Cortex of kidney (tissue), 1 donor: ENCODE measurements at places on chromosomes 1 and 21.

- no peak for DNase-seq
Measured at GRCh38 chr1:101344745-101345144, 107.9 kb downstream of the S1PR1 start.

DNA sequence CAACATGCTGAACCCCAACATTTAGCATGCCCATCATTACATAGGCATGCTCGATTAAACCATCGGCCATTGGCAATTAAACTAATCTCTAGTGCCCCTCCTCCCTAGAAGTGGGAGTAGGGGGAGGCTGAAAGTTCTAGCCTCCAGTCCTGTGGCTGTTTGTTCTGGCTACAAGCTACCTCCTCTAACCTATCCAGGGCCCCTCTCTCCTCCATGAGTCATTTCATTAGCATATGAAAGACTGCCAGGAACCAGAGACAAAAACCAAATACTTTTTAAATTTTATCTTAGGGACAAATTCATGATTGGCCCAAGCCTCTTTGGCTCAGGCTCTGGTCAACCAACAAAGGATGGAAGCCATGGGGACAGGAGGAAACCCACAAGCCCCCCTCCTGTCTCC is 231.1 kb downstream of the CACNA1E start:
- DNase-seq, result no peak

- DNase-seq, result no peak
Measured at GRCh38 chr1:29835874-29836273, 599.6 kb downstream of the PTPRU start.

DNA sequence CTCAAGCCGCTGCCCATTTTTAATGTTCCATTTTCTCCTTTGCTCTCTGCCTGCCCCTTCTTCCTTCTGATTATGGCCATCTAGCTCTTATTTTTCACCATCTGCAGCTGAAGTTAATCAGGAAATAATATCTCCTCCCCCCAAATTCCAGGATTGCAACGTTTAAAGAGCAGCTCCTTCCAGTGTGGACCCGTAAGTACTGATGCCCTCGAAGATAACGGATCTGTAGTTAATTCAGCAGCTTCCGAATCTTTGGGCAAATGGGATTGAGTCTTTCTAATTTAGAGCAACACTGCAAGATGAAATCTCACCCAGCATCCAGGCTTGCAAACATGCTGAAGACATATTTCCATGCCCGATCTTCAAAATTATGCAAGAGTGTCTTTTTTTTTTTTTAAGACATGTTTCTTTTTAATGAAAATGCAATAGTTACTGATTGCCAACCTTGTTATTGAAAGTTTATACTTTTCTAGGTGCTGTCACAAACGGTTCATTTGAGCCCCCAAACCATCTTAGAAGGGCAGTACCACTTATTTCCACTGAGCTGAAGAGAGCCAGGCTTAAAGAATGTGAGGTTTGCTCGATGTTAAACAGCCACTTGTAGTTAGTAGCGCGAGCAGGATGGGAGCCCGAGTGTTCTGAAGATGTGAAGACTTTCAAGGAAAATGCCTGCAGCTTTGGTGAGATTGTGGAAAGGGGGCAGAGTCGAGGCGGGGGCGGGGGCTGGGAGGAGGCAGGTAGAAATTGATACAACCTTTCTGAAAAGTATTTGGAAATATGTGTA is 10.9 kb upstream of the RCAN3 start:
- no peak for DNase-seq

DNA sequence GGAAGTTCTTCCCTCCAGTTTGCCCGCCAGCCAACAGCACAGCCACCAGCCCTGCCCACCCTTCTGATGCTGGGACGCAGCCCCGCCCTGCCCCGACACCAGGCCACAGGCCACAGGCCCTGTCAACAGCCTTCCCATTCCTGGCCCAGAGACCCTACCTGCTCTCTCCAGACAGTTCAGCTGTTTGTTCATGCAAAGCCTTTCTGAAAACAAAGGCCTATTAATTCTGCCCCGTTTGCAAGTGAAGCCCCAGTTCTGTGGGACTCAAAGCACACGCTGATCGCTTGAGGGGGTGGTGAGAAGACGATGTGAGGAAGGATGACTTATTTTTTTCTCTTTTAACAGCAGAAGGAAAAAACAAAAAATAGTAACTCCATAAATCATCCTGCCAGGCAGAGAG is 55.4 kb upstream of the KIF26B start:
- DNase-seq, result no peak

GRCh38 chr1:214184992-214185391 is 96.0 kb upstream of the SMYD2 start:
- DNase-seq, result no peak

DNA sequence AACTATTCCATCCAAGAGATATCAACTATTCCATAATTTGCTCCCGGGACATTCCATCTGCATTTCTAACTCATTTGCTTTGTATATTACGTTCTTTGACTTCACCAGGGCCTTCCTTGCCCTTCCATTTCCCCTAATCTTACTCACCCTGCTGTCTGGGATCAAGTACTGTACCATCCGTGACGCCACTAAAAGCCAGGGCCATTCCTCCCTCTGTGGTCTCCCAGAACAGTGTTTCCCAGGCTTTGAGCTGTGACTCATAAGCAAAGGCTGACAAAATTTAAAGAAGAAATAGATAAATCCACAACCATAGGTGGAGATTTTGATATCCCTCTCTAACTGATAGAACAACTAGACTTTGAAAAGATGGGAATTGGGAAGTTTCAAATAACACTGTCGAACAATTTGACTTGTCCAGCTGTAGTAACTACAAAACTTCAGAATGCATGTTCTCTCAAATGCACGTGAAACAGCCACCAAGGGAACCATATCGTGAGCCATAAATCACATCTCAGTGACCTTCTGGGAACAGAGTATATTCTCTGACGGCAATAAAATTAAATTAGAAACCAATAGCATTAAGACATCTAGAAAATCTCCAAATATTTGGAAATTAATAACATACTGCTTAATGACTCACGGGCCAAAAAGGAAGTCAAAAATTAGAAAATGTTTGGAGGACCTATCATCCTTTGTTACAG is 501.0 kb downstream of the SETD4 start:
- DNase-seq, result no peak

DNA sequence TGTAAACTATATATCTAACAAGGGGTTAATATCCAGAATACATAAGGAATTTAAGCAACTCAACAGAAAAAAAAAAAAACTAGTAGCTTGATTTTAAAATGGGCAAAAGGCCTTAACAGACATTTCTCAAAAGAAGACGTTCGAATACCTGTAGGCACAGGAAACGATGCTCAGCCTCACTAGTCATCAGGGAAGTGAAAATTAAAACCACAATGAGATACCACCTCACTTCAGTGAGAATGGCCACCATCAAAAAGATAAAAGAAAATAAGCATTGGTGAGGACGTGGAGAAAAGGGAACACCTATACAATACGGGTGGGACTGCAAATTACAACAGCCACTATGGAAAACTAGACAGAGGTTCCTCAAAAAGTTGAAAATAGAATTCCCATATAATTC is 37.3 kb downstream of the NPHP4 start:
- no peak for DNase-seq

DNA sequence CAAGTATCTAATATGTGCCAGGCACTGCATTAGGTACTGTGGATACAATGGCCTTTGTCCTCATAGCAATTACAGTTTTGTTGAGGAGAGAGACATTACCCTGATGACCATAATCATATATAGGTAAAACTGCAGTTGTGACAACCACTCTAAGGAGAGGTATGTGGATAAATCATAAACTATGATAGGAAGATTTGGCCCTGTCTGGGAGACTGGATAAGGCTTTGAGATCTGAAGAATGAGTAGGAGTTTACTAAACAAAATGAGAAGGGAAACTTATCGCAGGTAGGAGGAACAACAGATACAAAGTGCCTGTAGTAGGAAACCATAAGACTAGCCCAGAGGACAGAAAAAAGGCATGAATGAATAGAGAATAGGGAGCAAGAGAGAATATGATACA is 4.4 kb downstream of the TMCO1 start:
- DNase-seq, result no peak

GRCh38 chr1:191022856-191023255 is 545.2 kb upstream of the BRINP3 start:
- DNase-seq, result no peak

- DNase-seq, result no peak
Measured at GRCh38 chr1:19606817-19607642, 37.1 kb upstream of the NBL1 start.

- DNase-seq, result no peak
Measured at GRCh38 chr1:155909894-155910293, 1.3 kb downstream of the RIT1 start.

DNA sequence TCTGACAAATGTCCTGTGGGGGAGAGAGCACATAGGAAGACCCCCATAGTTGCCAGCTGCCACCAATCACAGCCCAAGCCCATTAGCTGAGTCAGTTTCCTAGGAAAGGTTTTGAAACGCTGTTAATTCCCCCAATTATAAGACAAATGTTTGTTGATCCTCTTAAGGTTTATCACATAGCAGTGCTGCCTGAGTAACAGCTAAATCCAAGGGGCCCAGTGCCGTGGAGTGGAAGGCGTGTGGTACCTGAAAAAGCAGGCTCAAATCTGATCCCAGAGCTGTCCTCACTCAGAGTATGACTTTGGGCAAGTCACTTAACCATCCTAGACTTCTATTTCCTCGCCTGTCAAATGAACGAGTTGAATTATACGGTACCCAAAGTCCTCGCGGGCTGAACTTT is 69.5 kb downstream of the GRIK3 start:
- no peak for DNase-seq

DNA sequence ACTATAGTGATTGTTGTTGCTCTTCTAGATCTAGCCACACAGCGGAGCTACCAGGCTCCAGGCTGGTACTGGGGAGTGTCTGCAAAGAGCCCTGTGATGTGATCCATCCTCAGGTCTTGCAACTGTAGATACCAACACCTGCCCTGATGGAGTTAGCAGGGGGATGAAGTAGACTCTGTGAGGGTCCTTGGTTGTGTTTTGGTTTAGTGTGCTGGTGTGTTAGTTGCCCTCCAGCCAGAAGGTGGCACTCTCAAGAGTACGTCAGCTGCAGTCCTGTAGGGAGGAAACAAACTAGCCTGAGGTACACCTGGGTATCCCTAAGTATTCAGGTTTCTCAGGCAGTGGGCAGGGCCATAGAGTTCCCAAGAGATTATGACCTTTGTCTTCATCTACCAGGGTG is 81.2 kb upstream of the TMPRSS2 start:
- DNase-seq, result no peak

DNA sequence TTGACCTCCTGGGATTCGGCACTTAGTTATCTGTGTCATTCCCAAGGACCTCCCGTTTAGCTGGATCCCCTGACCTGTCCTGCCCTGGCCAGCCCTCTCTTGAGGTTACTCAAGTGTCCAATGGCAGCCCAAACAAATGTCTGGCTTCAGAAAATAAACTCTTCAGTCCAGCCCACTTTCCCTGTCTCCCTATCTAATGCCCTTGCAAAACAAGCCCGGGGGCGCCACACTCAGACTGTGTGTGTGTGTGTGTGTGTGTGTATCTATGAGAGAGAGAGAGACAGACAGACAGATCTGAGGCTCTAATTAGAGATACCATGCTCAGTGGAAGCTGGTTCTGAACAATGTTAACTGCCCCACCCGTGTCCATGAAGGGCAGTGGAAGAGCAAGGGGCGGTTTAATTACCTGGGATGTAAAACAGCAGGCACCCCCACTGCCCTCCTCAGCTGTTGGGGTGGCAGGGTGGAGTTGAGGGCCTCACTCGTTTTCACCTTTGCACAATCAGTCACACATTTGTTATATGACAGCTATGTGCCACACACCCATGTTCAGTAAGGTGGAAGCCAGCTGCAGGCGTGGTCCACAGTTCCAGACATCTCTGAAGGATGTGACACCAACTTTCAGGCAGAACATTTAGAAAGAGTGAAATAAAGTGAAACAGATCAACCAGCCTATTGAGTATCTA is 57.4 kb downstream of the B3GALT5 start:
- DNase-seq, result no peak

DNA sequence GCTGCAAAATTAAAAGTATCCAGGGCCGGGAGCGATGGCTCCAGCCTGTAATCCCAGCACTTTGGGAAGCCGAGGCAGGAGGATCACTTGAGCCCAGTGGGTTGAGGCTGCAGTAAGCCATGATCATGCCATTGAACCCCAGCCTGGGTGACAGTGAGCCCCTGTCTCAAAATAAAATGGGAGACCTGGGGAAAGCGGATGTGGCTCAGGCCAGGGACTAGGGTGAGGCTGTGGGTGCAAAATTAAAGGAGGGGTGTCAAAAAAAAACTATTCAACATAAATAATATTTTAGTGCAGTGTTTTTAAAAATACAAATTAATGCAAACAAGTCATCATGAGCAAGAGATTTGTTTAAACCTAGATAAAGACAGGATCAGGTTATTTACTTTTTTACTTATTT is 100.1 kb upstream of the SLC45A1 start:
- no peak for DNase-seq

DNA sequence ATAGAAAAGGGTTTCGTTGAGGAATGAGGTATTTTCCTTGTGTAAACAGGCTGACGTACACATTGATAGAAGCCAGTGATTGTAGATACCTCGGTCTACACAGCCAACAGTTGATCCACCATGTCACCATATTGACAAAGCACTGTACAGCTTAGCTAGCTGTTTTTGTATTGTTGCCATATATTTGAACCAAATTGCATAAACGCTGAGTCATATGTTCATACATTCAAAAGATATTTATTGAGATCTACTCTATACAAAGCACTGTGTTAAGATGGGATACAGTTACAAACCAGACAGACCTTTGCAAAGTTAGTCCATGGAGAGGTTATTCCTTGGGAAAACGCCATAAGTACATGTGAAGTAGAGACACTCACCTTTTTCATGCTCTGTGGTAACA is 132.4 kb upstream of the ATP1B1 start:
- DNase-seq, result no peak

GRCh38 chr1:6889875-6890480 is 104.7 kb downstream of the CAMTA1 start:
- DNase-seq, result no peak

DNA sequence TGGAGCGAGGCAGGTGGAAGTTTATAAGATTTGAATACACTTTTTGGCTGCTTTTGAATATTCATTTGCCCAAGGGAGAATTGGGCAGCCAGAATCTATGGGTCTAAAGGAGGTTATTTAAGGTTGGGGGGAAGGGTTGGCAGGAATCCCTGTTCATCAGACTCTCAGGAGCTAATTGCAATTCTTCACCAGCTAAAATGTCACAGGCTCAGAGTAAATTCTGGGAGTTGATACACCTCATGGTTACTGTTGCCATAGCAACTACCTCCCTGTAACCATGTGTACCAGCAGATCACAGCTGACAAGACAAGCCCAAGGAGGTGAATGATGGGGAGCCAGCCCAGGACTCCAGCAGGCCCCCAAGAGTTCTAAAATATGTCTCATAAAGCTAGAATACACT is 75.5 kb downstream of the CAMK2N1 start:
- DNase-seq, result no peak

GRCh38 chr1:48853006-48853405 is 76.3 kb upstream of the BEND5 start:
- DNase-seq, result no peak

DNA sequence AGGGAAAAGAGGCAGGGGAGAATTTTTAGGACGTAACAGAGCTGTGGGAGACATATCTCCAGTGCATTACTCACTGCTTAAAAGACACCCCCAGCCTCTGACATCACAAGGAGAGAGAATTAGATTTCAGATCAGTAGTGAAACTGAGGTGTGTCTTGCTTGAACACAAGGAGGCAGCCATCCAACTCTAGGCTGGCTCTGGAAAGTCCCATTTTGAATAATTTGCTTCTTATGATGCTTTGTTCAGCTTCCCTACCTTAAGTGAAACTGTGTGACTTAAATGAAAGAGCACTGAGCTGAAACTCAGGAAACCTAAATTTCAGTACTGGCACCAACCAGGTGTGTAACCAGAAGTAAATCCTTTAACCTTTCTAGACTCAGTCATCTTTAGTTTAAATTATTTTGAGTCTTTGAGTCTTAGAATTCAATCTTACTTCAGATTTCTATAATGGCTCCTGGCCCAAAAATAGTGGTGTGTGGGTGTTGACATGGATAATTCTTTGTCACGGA is 251.6 kb upstream of the SGIP1 start:
- DNase-seq, result no peak
